Naive B cell (primary cell): ENCODE measurements at places on chromosomes 16 and 17.

DNA sequence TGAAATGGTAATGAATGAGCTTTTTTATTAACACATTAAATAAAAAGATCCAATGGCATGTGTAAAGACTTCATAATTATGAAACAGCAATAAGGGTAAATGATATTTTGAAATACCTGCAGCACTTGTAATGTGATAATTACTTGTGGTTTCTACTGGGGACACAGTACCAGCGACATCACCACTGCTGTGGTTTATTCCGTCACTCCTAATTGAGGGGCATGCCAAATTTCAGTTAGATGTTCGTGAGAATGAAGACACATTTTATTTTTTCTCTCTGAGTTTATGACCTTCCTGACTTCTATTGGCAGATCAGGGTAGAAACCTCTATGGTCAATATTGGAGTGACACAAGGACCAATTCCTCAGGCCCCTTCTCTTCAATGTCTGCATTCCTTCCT, 131.9 kb upstream of the XYLT1 start:
- peaks cover 6% of the 10 kb centered on the region for H3K4me1 ChIP-seq
- H3K36me3 ChIP-seq, result peaks cover 11% of the 10 kb centered on the region
- no peak overlapping the region for H3K4me3 ChIP-seq
- DNase-seq, result no peak
- H3K27ac ChIP-seq, result no peak overlapping the region
- H3K27me3 ChIP-seq, result peaks cover 26% of the 10 kb centered on the region

GRCh38 chr17:59377410-59377809, 46.0 kb downstream of the YPEL2 start:
- no peaks in the 10 kb centered on the region for H3K27me3 ChIP-seq
- H3K27ac ChIP-seq, result no peak overlapping the region
- no peak for DNase-seq
- H3K4me3 ChIP-seq, result no peak overlapping the region
- H3K36me3 ChIP-seq, result no peaks in the 10 kb centered on the region
- H3K4me1 ChIP-seq, result peaks cover 60% of the 10 kb centered on the region

DNA sequence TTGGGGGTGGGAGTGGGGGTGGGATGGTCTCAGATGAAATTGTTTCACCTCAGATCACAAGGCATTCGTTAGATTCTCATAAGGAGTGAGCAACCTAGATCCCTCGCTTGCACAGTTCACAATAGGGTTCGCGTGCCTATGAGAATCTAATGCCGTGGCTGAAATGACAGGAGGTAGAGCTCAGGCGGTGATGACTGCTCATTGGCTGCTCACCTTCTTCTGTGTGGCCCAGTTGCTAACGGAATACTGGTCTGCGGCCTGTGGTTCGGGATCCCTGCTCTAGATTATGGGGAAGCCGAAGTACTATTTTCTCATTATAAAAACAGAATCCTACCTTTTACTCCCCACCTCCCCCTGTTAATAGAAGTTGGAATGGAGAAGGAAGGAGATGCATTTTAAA, 18.9 kb downstream of the CLTC start:
- peaks cover 77% of the 10 kb centered on the region for H3K4me1 ChIP-seq
- H3K27me3 ChIP-seq, result no peaks in the 10 kb centered on the region
- no peak overlapping the region for H3K27ac ChIP-seq
- H3K36me3 ChIP-seq, result no peaks in the 10 kb centered on the region
- no peak for DNase-seq

GRCh38 chr17:57113011-57113410, 28.0 kb downstream of the AKAP1 start:
- no peak overlapping the region for H3K4me3 ChIP-seq
- no peaks in the 10 kb centered on the region for H3K27me3 ChIP-seq
- H3K36me3 ChIP-seq, result peaks cover under 1% of the 10 kb centered on the region
- DNase-seq, result no peak
- H3K4me1 ChIP-seq, result no peaks in the 10 kb centered on the region

DNA sequence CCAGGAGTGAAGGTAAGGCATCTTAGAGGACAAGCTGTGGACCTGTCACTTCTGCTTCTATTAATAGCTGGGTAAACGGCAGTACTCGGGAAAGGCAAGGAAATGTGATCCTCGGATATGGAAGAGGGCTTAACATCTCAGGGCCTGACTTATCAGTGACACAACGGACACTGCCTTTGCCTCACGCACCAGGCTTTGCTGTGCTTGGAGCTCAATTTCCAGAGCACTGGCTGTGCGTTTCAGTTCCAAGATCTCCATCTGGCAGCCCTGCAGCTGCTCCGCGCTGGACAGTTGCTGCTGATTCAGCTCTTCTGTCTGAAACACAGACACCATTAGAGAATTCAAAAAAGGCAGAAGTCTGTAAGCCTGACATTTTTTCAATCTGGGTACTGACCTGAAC, 3.5 kb downstream of the KRT40 start:
- no peak overlapping the region for H3K27ac ChIP-seq
- H3K4me3 ChIP-seq, result no peak overlapping the region
- no peaks in the 10 kb centered on the region for H3K4me1 ChIP-seq
- no peaks in the 10 kb centered on the region for H3K36me3 ChIP-seq

DNA sequence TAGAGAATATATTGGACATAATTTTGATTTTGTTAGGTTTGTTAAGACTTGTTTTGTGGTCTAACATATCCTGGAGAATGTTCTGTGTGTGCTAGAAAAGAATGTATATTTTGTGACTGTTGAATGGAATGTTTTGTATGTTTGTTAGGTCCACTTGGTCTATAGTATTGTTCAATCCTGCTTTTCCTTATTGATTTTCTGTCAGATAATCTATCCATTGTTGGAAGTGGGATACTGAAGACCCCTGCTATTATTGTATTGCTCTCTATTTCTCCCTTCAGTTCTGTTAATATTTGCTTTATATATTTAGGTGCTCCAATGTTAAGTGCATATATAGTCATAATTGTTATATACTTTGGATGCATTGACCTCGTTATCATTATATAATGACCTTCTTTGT, 33.0 kb upstream of the NKD1 start:
- H3K27ac ChIP-seq, result no peak overlapping the region
- H3K36me3 ChIP-seq, result peaks cover 22% of the 10 kb centered on the region
- H3K4me3 ChIP-seq, result no peak overlapping the region

GRCh38 chr17:14886200-14886739, 378.9 kb downstream of the PMP22 start:
- H3K36me3 ChIP-seq, result peaks cover 41% of the 10 kb centered on the region
- no peak overlapping the region for H3K27ac ChIP-seq
- no peak overlapping the region for H3K4me3 ChIP-seq

DNA sequence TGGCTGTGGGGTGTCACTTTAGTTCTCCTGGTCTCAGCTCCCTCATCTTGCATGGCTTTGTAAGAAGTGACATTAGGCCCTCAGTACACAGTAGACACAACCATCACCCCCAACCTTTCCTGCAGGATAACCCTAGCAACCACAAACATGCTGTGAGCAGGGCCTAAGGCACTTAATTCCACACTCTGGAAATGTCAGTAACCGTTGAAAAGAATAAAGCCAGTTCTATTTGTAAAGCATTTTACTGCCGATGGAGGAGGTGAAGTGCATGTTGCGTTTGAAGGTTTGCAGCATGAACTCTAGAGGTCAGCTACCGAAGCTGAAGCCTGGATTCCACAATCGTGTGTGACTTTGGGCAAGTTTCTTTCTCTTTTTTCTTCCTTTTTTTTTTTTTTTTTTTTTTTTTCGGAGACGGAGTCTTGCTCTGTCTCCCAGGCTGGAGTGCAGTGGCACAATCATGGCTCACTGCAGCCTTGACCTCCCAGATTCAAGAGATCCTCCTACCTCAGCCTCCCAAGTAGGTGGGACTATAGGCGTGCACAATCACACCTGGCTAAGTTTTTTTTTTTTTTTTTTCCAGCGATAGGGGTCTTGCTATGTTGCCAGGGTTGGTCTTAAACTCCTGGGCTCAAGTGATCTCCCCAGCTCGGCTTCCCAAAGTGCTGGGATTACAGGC, 26.1 kb upstream of the TOB1 start:
- no peaks in the 10 kb centered on the region for H3K4me1 ChIP-seq
- no peak overlapping the region for H3K4me3 ChIP-seq
- H3K27me3 ChIP-seq, result no peaks in the 10 kb centered on the region
- H3K36me3 ChIP-seq, result no peaks in the 10 kb centered on the region
- no peak overlapping the region for H3K27ac ChIP-seq

DNA sequence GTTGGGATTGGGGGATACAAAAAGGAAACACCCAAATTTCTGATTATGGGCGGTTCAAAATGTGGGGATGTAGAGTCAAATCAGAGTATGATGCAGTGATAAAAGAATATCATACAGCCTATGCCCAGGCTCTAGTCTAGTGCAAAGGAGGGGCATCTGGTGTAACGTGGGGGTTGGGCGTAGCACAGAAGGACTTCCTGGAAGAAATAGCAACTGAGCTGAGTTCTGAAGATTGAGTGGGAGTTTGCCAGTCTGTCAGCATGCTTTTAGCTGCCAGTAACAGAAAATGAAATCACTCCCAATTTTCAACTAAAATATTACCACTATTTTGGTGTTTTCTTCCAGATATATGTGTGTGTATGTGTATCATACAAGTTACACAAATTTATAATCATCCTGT, 196.9 kb downstream of the SPECC1 start:
- no peaks in the 10 kb centered on the region for H3K36me3 ChIP-seq
- no peak for DNase-seq
- H3K4me1 ChIP-seq, result peaks cover 8% of the 10 kb centered on the region
- H3K27me3 ChIP-seq, result no peaks in the 10 kb centered on the region

GRCh38 chr16:3966681-3967080, 86.2 kb upstream of the CREBBP start:
- H3K36me3 ChIP-seq, result peaks cover 11% of the 10 kb centered on the region
- no peak for DNase-seq
- no peak overlapping the region for H3K27ac ChIP-seq
- peaks cover 10% of the 10 kb centered on the region for H3K4me1 ChIP-seq

- no peak for DNase-seq
- H3K27ac ChIP-seq, result no peak overlapping the region
- no peaks in the 10 kb centered on the region for H3K27me3 ChIP-seq
- H3K4me1 ChIP-seq, result peaks cover 21% of the 10 kb centered on the region
These were observed 37.8 kb downstream of the KLHDC4 start for GRCh38 chr16:87728026-87728425.

DNA sequence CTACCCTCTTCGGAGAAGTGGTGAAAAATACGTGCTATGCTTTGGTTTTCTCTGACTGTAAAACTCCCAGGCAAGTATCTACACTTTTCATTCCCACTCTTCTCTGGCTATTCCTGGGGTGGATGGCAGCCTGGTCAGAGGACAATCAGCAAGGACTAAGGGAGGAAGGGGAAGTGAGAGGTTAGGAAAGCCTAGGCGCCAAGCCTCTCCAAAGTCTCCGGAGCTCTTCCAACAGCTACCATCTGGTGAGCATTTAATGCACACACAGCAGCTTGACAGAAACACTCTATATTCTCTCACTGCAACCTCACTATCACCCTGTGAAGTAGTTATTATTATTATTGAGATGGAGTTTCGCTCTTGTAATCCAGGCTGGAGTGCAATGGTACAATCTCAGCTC, 65.1 kb downstream of the WSCD1 start:
- peaks cover 32% of the 10 kb centered on the region for H3K27me3 ChIP-seq
- H3K36me3 ChIP-seq, result no peaks in the 10 kb centered on the region
- H3K4me3 ChIP-seq, result no peak overlapping the region
- no peaks in the 10 kb centered on the region for H3K4me1 ChIP-seq
- no peak for DNase-seq
- no peak overlapping the region for H3K27ac ChIP-seq

DNA sequence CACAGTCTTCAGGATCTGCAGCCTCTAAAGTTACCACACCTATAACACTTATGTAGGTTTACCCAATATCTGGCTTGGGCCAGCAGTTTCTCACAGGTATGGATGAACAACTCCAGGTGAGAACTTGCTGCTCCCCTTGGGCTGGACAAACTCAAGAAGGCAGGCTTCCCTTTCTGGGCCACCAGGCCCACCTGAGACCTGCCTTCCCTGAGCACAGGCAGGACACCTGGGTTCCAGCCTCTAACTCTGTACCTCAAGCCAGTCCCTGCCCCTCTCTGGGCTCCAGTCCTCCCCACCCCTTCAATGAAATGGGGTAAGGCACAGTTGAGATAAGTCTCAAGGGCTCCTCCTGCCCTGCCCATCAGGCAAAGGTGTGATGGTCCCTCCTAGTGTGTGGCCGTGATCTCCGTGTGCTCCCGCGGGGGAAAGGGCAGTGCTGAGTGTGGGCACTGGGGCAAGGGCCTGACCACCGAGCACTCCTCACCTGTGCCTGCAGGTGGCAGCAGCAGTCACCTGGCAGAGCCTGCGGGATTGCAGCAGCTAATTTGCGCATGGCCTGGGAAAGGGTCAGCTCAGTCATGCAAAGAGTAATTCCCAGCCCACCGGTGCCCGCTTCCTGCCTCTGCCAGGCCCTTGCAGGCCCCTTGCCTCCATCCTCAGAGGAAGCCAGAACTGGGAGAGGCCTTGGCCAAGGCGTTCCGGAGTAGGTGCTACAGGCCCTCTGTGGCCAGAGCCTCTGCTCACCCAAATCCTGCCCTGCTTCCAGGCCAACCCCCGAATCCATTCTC, 28.2 kb upstream of the ADGRG1 start:
- no peak for DNase-seq
- H3K4me1 ChIP-seq, result peaks cover 10% of the 10 kb centered on the region
- peaks cover 20% of the 10 kb centered on the region for H3K36me3 ChIP-seq
- H3K27me3 ChIP-seq, result no peaks in the 10 kb centered on the region
- H3K27ac ChIP-seq, result no peak overlapping the region
- no peak overlapping the region for H3K4me3 ChIP-seq

DNA sequence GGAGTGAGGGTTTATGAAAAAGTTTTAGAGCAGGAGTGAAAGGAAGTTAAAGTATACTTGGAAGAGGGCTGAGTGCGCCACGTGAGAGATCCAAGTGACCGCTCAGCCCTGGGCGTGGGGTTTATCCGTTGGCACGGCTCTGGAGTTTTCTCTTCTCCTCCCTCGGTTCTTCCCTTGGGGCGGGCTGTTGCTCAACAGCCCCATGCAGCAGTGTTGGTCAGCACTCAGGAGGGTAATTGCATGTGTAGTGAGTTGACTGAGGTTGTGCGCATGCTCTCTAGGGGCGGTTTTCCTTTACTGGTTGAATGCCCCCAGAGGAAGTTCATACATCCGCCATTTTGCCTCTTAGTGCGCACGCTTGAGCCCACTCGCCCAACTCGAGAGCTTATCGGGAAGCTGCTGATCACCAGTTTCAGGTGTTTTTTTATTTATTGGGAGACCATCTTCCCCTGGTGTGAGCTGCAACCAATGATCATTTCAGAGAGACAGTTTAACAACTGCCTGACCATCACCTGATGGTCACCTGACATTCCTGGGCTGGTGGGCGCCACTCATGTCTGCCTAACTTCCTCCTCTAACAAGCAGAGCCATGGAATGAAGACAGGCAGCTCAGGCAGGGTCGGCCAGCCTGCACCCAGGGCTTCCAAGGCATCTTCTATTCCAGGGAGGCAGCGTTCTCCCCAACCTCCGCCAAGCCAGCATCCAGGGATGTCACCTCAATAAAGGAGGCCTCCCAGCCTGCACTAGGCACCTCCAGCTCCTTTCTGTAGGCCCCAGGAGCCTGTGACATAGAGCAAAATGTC, 41.3 kb upstream of the DNAH17 start:
- no peaks in the 10 kb centered on the region for H3K4me1 ChIP-seq
- H3K27ac ChIP-seq, result no peak overlapping the region
- no peaks in the 10 kb centered on the region for H3K36me3 ChIP-seq

DNA sequence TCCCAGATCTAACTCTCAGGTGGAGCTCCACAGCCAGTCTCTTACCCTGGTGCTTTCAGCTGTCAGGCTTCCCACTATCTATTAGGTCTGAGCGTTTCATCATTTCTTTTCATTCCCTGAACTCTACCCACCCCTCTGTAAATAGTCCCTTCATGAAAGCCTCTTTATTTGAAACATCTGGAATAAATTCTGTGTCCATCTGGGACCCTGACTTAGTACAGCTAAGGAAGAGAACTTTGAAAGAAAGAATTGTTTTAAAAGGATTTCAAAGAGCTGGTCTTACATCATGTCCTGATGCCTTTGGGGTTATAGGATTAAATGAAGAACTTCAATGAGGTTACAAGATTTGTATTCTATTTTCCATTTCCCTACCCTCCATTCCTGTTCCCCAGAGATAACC, 388.5 kb upstream of the CA10 start:
- no peaks in the 10 kb centered on the region for H3K4me1 ChIP-seq
- no peak overlapping the region for H3K27ac ChIP-seq
- H3K36me3 ChIP-seq, result no peaks in the 10 kb centered on the region
- no peaks in the 10 kb centered on the region for H3K27me3 ChIP-seq
- H3K4me3 ChIP-seq, result no peak overlapping the region
